Activated CD8-positive, alpha-beta memory T cell treated with anti-CD3 and anti-CD28 coated beads, Interleukin-2, amount 10 ng/mL, durations not matched to agents 7 days and 5 days (primary cell): ENCODE measurements at places on chromosomes 12 and 14.
A peak's percentile ranks its signal among the peaks of the same experiment; 100 is the strongest.

- no peak for DNase-seq
Measured at GRCh38 chr12:22255097-22255496, 79.4 kb downstream of the ST8SIA1 start.

DNA sequence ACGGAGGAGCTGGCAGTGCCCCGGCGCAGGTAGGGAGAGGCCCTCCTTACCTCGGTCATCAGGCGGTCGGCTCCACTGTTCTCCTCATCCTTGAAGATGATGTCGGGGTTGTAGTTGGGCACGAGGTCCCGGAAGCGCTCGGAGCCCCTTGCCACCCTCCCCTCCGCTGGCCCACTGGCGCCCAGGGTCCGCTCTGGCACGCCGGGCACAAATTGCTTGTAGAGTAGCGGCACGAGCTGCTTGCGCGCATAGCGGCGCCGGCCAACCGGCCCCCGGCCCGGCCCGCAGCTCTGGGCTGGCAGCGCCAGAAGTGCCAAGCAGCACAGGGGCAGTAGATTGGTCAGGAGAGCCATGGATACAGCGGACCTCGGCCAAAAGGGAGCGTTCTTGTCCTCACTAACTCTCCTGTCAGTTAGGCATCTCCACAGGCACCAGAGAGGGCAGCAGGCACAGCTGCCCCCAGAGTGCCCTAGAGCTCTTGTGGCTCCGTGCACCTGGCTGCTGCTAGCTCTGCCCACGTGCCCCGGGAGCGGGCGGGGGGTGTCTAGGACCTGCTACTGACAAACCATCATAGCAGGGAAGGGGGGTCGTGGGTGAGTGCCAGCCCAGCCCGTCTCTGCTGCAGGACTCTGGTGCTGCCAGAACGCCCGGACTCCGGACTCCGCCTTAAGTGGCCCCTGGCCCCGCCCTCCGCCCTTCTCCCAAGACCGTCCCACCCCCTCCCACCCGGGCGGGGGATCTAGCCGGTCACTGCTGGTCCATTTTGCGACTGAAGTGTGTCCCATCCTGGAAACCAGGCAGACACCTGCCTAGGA, at the start of gene DHH:
Gene DHH (minus strand): TSS at position 642 of the 815 bp plus-strand sequence. CDS start 289 bp downstream, at position 353.
- DNase-seq: no peak

DNA sequence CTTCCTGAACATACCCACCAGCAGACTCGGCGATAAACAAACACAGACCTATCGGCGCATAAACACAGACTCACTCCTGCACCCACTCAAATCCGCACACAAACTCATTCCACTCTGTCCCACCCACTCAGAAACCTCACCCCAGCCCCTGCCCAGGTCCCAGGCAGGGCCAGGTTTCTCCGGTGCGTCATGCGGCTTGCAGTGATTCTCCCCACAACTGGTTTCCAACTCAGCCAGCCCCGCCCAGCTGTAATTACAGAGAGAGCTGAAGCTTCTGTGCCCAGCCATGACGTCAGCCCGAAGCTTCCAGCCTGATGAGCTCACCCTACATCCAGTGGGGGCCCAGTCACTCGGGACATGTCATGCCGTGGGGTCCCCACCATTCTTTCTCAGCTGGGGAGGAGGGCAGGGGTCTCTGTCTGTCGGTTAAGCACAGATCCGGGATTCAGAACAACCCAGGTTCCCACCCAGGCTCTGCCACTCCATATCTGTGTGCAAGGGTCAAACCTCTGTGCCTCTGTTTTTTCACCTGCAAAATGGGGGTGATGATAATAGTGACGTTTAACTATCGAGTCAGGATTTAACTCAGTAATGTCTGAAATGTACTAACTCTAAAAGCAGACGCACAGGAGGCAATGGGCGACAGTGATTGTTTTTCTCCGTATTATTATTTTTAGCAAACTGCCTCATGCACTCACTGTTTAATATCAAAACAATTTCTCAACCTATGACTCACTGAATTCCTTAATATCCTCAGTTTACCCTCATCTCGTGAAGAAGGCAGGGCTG, 2.3 kb upstream of the HSPB8 start:
- no peak for DNase-seq

- no peak for DNase-seq
Measured at GRCh38 chr14:32471181-32471580, 142.1 kb downstream of the AKAP6 start.

- DNase-seq: no peak
Measured at GRCh38 chr12:43969882-43970281, 134.0 kb downstream of the TMEM117 start.

DNA sequence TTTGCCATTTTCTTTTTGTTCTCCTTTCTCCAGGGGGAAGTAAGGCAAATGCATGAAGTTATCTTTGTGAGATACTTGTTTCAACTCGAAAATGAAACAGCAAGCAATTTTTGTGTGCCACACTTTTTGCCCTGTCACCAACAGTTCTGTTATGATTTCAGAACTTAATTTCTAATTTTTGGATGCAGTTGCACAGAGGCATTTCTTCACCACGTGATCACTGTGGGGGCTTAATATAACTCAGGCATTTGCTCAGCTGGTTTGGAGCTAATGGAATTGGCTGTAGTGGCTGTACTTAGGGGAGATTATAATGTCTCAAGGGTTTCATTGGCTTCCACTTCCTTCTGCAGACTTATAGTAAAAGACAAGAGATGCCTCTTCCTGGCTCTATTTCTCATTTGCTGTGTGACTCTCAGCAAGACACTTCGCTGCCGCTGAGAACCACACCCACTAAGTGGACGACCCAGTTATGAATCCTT, 452.4 kb downstream of the RAD51B start:
- DNase-seq: no peak

DNA sequence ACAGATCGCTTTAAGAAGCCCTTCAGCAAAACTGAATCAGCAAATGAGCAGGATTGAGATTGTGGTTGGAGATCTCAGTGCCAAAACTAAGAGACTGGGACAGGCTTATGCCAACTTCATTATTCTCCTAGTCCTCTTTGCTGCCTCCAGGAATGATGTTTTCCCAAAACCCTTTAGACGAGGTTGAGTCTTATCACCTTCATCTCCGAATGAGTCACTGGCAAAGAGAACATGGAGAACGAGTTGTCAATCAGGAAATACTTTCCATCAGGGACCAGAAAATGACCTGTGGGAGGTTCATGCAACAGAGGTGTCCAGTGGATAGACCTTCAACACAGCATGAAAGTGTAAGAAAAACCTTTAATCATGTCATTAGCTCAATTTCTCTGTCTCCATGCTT, 461.5 kb downstream of the RMST start:
- no peak for DNase-seq

- no peak for DNase-seq
Measured at GRCh38 chr12:19916974-19917373, 451.4 kb upstream of the PDE3A start.

GRCh38 chr14:84584511-84584910, 945.4 kb upstream of the FLRT2 start:
- no peak for DNase-seq

DNA sequence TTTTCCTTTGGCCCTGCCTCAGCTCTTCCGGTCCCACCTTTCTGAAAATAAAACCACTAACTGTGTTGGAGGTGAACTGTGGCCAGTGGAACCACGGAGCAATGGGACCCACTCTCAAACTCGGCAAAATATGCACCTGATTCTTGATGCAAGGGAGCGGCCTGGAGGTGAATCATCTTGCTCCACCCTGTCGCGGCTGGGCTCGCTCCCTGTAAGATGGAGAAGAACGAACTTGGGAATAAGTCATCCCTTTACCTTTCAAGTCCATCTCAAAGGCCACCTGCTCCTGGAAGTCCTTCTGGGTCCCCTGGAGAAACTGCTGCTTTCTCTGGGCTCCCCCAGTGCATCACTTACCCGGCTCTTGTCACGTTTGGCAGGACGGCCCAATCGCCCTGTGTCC, 309.9 kb downstream of the BCL11B start:
- DNase-seq: no peak

DNA sequence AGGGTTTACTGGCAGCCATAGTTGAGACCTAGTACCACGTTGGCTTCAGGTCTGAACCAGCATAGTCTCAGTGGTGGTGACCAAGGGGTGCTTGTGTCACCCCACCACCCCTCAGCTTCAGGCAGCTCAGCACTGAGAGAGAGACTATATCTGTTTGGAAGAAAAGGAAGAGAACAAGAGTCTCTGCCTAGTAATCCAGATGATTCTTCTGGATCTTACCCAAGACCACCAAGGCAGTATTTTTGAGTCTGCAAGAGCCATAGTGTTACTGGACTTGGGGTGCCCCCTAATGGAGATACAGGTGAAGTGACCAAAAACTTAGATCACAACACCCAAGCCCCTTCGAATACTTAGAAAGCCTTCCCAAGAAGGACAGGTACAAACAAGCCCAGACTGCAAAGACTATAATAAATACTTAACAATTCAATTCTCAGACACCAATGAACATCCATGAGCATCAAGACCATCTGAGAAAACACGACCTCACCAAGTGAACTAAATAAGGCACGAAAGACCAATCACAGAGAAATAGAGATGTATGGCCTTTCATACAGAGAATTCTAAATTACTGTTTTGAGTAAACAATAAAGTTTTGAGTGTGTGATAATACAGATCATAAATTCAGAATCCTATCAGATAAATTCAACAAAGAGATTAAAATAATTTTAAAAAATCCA, 107.0 kb downstream of the HELB start:
- DNase-seq: peak; percentile 56

- no peak for DNase-seq
Measured at GRCh38 chr14:83977583-83977982, 1552.4 kb upstream of the FLRT2 start.

DNA sequence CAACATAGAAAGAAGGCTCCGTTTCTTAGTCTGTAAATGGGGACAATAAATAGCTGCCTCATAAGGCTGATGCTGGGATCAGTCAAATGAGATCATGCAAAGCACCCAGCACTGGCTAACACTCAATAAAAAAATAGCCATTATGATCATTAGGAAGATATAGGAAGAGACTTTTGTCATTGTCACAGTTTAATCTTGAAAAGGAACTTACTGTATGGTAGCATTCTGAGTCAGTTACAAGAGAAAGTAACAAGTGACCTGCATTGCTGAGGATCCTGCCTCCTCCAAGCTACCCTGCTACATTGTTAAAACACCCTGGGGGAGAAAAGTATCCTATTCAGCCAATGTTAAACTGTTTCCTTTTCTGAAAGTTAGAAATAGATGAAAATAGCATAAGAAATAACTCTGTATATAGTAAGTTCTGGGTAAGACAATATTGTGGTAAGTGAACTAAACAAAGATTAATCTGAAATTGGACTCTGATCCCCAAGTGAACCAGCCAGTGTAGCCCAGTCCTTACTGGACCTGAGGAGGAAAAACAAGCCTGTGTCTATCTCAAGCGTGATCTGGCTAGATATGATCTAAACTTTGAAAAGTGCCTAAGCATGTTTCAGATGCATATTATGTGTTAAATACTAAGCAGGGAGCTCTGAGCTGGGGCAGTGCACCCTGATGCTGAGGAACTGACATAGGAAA, 3.6 kb upstream of the NUDT4 start:
- no peak for DNase-seq

DNA sequence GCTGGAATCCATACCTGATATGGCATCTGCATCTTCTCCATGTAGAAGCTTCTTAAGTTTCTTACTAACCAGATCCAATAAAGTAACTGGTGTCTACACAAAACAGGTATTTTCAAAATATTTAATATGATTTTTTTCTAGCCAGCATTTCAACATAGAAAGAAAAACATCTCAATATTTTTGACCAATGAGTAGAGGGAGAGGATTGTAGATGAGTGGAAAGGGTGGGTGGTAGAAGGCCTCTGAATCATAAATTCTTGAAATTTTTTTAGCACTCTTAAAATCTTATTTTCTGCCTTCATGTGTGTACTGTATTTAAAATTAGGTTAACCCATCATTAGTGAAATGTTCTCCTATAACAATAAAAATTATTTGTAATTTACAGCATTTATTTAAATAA, 18.0 kb downstream of the DEPDC4 start:
- no peak for DNase-seq

GRCh38 chr12:116833474-116833873, 47.8 kb downstream of the HRK start:
- no peak for DNase-seq

- no peak for DNase-seq
Measured at GRCh38 chr12:2391740-2392331, 339.0 kb downstream of the CACNA1C start.

GRCh38 chr14:64746298-64747250, 42.4 kb downstream of the PLEKHG3 start:
- DNase-seq: no peak
